ENCODE measurements at places on chromosomes 11 and 22.

- DNase-seq: no peak
Measured at GRCh38 chr11:60928563-60929001, 4.3 kb downstream of the TMEM132A start.

GRCh38 chr11:3644817-3645235 lies at the start of gene ART1:
Gene ART1 (plus strand): TSS chr11:3645128. CDS start chr11:3659214, 14,086 bp downstream.
- no peak for DNase-seq

DNA sequence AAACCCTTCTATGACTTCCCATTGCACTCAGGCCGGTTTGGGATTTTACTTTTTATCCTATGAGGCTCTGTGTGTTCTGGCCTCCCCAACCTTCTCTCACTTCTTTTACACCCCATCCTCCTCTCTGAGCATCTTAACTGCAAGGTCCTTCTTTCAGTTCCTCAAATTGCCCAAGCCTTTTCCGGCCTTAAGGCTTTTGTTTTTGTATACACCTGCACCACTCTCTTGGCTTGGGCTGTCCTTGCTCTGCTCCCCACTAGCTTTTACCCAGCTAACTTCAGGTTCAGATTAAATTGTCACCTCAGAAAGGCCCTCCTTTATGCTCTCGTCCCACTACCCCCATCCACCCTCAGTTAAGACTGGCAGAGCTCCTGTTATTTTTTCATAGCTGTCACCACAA lies 55.5 kb downstream of the FAM83F start:
- DNase-seq: no peak

DNA sequence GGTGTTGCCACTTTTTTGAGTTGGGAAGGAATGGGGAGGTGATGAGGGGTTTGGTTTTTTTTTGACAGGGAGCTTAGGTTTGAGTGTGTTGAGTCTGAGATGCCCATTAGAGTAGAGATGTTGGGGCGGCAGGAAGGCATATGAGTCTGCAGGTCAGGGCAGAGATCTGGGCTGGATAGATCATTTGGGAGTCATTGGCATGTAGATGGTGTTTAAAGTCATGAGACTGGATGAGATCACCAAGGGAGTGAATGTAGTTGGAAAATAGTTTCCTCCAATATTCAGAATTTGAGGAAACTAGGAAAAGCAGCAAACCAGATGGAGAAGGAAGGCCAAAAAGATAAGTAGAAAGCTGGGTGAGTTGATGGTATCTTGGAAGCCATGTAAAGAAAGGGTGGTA lies 2.1 kb upstream of the ANAPC15 start:
- DNase-seq: no peak

DNA sequence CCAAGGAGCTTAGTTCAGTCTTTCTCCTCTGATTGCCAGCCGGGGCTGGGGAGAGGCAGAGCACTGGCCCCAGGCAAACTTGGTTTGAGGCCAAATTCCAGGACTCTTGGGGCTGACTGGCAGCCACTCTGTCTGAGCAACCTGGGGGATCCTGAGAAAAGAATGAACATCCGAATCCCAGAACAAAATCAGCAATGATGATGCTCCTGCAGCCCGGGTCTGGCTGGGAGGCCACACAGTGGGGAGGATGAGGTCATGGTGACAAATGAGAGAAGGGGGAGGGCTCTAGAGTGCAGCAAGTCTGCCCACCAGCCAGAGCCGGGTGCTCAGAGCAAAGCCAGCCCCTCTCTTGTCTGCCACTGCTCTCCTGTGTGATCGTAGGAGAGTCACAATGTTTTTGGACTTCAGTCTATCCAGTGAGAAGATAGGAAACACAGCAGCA lies 71.8 kb upstream of the PAX6 start:
- no peak for DNase-seq

DNA sequence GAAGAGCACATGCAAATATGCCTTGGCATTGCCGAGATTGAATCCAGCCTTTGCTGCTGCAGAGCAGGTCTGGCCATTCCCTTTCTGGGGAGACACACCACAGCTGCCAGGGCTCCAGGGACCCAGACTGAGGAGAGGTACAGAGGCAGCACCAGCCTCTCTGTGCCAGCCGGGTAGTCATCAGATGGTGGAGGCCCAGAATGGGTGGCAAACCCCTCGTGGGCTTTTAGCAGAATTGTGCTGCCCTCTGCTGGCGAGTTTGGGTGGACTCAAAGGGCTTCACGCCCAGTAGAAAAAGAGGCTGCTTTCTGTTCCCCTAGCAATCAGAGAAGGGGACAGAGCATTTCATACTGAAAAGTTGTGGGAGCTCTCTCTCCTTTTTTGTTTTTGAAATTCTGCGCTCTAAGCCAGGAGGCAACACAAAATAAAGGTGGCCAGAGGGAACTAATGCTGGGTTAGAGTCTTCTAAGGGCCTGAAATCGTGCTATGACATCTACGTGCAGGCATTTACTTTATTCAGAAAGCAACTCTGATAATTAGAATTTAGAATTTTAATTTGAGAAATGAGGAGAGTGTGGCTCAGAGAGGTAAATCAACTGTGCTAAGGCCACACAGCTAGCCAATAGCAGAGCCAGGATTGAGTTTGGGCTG lies 158.8 kb upstream of the NAV2 start:
- peak; percentile 72 for DNase-seq

DNA sequence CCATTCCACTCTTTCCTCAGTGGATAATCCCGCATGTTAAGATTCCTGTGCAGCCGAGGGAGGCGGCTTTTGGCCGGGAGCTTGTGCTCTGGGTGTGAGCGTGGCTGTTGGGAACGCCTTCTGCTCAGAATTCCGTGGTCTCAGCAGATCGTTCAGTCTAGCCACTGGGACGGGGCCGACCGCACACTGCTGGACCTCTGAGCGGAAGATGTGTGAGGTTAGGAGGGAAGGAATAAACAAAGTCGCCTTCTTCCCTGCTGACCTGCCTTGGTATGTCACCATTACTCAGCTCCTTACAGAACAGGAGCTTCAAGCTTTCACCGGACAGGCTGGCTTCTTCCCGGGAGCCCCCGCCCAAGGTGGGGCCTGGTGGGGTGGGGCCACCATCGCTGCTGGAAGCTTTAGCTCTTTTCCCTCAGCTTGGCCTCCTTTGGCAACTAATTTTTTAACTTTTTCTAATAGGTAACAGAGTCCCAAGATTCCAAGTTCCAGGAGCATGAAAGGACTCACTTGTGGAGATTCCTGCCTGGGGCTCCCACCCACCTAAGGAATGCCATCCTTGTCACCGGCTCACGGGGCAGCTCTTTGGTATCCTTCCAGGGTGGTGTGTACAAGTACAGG lies 22.5 kb upstream of the SEPTIN5 start:
- no peak for DNase-seq

DNA sequence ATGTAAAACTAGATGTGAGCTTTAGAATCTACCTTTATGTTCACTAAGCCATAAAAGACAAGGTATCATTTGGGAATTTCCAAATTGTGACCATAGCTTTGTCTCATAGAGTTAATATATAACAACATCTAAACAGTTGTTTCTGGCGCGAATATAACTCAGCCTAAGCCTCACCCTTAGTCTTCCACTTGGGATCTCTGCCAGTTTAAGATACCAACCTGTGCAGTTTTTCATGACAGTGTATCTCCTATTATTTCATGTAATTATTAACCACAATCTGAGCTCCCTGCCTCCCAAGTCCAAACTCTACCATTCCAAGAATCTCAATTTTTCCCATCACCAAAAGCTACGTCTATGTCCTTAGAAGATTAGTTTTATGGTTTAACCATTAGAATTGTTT lies 572.5 kb upstream of the ISX start:
- DNase-seq: no peak

DNA sequence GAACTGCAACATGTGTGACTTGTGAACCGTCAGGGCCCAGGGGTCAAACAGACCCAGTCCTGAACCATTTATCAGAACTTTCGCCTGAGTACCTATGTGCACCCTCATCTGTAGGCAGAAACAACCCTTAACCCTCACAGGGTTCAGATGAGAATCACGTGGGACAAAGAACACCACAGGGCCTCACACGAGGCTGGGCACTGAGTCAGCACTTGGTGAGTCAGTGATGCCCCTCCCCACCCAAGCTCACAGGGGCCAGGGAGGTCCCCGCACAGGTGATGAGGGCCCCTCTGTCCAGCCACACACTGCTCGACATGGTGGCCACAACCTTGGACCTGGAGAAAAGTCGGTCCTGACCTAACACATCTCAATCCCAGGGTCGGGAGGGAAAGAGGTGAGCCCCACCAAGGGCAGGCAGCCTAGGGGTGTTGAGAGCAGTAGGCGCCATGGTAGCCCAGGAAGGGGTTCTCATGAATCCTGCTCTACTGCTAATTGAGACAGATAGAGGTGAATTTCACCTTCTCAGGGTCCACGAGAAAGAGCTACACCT lies 176.4 kb downstream of the SHANK2 start:
- DNase-seq: no peak

DNA sequence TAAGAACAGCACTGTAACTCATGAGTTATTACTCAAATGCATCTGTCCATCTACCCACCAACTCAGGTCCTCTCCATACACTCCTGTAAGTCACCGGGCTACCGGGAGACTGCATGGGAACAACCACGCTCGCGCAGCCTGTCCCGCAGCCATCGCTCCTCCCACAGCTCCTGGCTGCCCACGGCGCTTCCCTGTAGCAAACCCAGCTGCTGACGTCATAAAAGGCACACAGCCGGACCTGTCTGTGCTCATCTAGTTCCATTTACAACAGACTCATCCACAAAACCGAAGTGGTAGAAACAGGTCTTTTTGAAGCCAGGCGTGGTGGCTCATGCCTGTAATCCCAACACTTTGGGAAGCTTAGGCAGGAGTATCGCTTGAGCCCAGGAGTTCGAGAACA lies 23.4 kb upstream of the PACSIN2 start:
- DNase-seq: no peak

DNA sequence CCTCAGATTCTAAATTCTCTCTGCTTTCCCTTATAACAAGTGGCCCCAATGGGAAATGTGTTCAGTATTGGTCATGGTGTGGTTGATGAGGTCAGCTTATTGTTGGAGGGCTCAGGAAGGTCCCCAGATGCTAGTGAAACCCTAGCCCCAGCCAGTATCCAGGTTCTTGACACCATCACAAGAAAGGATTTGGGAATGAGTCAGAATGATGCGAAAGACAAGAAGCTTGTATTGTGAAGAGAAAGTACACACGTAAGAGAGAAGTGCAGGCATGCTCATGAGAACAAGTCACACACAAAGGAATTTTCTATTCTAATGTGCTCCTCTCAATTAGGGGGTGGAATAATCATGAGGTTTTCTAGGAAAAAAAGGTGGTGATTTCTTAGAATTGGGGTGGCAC lies 34.9 kb upstream of the TRPC6 start:
- DNase-seq: no peak

DNA sequence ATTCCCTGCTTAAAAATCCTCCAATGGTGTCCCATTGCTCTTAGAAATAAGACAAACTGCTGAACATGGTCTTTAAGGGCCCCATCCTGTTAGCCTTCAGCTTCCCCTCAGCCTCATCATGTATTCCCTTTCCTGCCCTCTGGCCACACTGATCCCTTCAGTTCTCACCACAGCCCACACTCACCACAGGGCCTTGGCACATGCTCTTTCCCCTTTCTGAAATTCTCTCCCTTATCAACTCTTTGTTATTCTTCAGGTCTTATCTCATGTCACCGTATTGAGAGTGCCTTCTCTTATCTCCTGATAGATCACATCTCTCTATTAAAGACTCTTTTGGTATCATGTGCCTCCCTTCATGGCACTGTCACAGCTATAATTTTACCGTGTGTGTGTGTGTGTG lies 167.8 kb upstream of the MPPED2 start:
- DNase-seq: no peak

DNA sequence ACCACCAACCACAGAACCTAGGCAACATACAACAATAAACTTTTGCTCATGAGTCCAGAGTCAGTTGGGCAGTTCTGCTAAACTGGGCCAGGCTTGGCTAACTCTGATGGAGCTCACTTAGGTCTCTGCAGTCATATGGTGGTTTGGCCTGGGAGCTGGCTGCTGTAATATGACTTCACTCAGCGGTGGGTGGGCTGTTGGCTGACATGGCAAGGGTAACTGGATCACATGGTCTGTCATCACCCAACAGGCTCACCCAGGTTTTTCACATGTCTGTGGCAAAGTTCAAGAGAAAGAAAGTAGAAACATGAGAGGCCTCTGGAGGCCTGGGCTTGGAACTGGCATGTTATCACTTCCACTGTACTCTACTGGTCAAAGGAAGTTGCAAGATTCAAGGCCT lies 43.2 kb upstream of the CLMP start:
- no peak for DNase-seq

GRCh38 chr11:43693731-43694130 lies 13.2 kb downstream of the HSD17B12 start:
- DNase-seq: no peak

- no peak for DNase-seq
Measured at GRCh38 chr11:3107608-3108182, 50.5 kb upstream of the CARS1 start.

DNA sequence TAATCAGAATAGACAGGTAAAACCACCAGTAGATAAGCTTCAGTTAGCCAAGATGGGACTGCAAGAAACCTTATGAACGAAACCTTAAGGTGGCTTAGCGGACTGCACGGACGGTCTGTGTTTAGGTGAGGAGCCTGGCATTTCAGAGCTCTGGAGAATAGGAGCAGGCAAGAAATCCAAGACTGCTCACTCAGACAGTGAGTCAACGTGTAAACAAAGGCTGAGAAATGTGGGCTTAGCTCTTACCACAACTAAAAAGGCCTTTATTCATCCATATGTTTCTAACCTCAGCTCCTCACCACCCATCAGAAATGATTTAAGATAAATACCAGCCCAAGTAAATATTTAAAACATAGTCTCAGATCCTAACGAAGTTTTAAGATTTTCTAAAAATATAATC lies 657.7 kb downstream of the OPCML start:
- no peak for DNase-seq

DNA sequence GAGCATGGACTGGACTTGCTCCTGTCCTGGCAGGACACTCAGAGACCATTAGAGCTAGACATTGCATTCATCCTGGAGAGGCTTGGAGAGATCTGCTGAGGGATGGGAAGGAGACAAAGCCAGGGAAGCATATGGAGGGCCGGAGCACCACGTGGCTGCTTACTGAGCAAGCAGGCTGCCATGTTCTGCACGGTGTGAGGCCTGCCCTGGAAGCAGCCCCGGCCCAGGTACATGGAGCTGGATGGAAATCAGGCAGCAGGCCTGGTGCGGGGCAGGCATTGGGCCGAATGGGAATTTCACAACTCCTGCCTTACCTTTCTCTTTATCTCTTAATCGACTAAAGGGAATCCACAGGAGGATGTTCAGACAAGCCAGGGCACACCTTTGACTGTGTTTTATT lies 371.5 kb downstream of the OPCML start:
- no peak for DNase-seq

GRCh38 chr11:111549196-111549868 lies 8.8 kb downstream of the LAYN start:
- DNase-seq: no peak

GRCh38 chr11:115201111-115201792 lies 303.0 kb downstream of the CADM1 start:
- no peak for DNase-seq

Data from NCI-H1105 (cell line).